ENCODE measurements at places on chromosomes 16 and 17.

DNA sequence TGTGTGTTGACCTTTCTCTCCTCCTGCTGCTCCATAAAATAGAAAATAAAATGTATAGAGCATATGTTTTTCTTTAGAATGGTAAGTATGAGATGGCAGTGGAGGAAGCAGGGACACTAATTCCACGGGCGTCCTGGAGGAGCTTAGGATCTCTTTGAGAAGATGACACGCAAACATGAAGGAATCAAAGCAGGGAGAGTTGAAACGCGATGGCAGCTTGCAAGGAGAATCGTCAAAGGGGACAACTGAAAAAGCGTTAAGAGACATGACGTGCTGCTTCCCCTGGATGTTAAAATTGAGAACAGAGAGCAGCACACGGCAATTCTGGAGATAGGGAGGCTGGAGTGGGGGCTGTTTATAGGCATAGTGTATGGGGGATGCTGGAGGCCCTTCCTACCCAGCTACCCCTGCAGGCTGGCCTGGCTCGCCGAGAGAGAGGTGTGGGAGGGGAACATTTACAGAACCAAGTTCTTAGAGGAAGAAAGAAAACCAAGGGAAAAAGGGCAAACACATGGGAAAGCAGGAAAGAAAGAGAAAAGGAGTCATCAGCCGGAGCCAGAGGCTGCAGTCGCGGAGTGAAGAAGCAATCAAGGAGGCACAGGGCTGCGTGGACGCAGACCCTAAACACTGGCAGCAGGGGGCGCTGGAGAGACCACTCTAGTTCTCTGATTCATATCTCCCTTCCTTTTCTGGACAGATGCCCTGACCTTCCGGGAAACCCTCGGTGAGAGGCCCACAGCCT is 55.8 kb downstream of the MYH13 start:
- DNase-seq, result peak; percentile 76

DNA sequence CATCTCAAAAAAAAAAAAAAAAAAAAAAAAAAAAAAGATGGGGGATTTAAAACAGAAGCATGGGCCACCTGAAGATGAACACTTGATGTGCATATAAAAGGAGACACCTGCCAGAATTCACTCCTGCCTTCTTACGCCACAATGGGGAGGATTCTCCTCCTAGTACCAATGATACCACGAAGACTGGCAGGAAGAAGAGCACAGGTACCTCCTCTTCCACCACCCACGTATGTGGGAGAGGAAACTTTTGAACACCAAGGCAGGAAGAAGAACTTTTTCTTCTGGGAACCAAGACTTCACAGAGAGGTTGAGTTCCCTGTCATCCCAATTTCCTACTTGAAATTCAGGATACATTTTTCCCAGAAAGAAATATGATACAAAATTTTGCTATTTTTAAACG is 2.7 kb upstream of the MAP2K6 start:
- DNase-seq, result no peak

DNA sequence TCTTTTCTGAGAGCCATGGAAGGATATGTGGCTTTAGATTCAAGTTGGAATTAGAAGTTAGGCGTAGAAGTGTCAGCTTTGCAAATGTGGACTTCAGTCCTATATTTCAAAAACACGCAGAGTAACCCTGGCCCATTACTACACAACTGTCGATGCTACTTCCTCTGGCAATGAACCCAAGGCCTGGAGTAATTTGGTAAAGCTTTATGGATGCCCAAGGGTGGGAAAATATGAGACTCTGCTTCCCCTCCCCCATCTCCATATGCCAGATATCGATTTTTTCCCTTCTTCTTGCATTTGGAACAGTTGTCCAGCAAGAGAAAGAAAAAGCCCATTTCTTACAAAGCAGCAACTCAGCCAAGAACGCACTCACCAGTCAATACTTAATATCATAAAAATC is 2.9 kb upstream of the MAP1LC3B start:
- no peak for DNase-seq

DNA sequence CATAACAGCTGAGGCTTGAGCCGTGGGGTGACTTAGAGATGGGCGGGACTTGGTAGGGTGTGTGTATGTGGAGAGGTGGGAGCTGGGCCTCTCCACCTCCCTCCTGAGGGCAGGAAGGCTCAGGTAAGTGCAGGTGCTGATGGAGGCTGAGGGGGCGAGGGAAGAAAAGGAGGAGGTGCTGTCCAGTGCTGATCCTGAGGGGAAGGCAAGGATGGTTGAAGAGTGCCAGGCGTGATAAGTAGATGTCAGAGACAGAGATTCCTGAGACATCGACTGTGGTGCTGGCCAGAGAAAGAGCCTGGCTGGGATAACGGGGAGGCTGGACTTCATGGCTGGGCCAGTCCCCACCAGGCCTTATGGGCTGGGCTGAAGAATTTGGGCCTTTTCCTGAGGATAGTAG is 159.1 kb downstream of the SDK2 start:
- no peak for DNase-seq

DNA sequence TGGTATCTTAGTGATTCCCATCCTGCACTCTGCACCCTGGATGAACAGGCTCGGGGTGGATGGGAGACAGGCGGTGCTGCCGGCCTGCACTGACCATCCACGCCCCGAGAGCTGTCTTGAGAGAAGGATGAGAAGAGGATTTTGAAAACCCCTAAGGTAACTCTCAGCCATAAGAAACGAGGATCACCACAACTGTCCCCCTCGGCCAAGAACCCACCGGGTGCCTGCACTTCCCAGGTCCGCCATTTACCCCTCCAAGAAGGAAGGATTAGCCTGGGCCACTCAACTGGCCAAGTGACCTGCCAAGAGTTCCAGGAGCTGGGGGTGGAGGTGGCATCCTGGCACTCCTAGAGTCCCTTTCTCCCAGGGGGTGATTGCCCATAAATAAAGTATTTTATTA is 302.4 kb upstream of the TNRC6C start:
- no peak for DNase-seq

GRCh38 chr16:2985893-2986355 is 5.7 kb upstream of the PKMYT1 start:
- DNase-seq, result no peak

- DNase-seq, result no peak
Observed at GRCh38 chr16:59859676-59860402, 1125.7 kb upstream of the GOT2 start.

GRCh38 chr16:25066426-25066746 is 45.2 kb upstream of the LCMT1 start:
- no peak for DNase-seq

- no peak for DNase-seq
Observed at GRCh38 chr16:30903596-30903995, 7.2 kb downstream of the CTF1 start.

Measured in ecto neural progenitor cell (in vitro differentiated cells).